Aorta (tissue), 5 donors: ENCODE measurements at places on chromosomes 4 and X. TPM values are rescaled to one million over a fixed set of nuclear protein-coding genes. Genes with fewer than 3 reads are reported as not detected.

DNA sequence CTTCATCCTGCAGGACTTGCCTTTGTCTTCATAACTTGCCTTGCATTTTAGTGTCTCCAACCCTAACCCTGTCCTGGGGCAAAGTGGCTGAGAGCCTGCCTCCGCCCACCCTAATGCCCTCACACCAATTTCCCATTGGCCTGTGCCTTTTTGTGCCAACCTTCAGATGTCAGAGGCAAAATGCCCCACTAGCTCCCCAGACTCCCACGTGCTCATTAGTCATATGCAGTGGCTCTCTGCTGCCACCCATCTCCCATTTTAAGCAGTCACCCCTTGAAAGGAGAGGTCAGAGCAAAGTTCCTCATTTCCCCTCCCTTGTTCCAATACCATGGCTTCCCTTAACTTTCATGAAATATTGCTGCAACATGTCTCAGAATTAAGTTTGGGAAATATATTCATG lies 74.8 kb upstream of the PASD1 start:
- DNase-seq = no peak

GRCh38 chr4:186701273-186701672 lies 22.4 kb downstream of the FAT1 start:
- no peak for DNase-seq

DNA sequence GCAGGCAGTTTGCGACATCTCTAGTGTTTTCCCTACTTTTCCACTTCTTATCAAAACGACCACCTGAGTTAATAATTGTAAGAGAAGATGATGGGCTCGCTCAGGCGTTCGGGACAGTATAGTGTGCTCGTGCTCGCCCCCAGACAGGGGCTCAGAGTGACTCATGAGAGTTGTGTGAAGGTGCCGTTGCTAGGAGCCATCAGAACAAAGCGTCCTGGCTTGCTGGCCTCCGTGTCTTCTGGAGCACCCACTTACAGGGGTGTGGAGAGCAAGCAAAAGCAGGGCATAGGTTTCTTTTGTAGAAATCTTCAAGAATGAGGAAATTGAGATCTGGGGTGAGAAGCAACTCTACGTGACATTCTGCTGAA lies 73.0 kb upstream of the ADGRG2 start:
- no peak for DNase-seq

Gene TIMM17B
- 26.2 TPM for total RNA-seq

Gene LNX1
- 11.1 TPM for total RNA-seq

Gene PABPC1L2B
- not detected for total RNA-seq

Gene GSX2
- total RNA-seq = not detected
